Renal cortical epithelial cell (primary cell): ENCODE measurements at places on chromosomes 16 and 17.

GRCh38 chr17:59391021-59391420 lies 59.6 kb downstream of the YPEL2 start:
- no peak for DNase-seq

GRCh38 chr17:68599552-68600066 lies 1.6 kb downstream of the FAM20A start:
- DNase-seq = no peak

DNA sequence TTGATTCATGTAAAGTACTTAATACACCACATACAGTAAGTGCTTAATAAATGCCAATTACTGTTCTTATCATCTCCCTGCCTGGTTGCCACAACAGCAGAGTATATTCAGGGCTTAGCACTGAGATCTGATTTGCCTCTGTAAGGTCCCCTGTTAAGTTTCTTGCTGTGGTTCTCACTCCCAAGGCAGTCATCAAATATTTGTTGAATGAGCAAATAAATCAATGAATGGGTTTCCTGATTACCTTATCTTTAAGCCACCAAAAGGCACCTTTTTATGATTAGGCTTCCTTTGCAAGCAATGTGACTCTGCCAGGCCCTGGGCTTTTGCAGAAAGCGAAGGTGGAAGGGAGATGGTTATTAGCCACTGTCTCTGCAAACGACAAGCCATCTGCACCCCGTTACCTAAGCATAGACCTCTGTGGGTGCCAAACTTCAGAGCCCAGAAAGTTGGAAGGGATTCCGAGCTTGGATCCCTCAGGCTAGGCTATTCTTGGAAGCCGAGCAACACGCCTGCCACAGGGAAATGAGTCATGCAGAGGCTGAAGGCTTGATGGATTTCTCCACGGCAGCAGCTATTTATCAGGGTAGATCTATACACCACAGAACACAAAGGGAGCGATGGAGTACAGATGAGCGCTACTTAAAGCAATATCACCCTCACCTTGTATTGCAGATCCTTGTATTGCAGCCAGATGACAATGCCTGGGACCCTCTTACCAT lies 102.0 kb downstream of the GRIN2A start:
- DNase-seq = peak; percentile 39

- DNase-seq = peak; percentile 8
Observed at GRCh38 chr17:47013341-47013740, 34.3 kb upstream of the RPRML start.

DNA sequence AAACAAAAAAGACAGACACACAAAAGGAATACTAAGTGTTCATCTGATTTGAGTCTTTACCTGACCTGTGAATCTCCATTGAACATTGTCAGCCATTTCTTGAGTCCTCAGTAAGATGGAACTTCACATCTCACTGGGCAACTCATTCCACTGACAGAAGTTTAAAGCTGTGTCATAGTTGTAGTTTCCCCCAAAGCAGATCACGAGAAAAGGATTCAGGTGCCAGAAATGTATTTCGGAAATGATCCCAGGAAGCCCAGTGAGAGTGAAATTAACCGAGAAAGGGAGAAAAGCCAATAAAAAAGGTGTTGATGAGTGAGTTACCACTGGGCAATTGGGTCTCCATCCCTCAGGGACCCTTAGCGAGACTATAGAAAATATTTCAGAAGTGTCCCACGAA lies 6.5 kb downstream of the CHD9 start:
- DNase-seq = no peak

- no peak for DNase-seq
Observed at GRCh38 chr17:79797492-79798298, 818 bp upstream of the CBX8 start.
